Activated CD4-positive, alpha-beta T cell treated with anti-CD3 and anti-CD28 coated beads for 4 hours (primary cell): ENCODE measurements at places on chromosomes 5 and 9.

- no peak for DNase-seq
Measured at GRCh38 chr5:147554261-147554817, 44.5 kb upstream of the DPYSL3 start.

GRCh38 chr5:76365561-76365960 is 37.5 kb upstream of the IQGAP2 start:
- no peak for DNase-seq

GRCh38 chr9:83965350-83966208 is 14.4 kb downstream of the HNRNPK start:
- no peak for DNase-seq

- DNase-seq: no peak
Measured at GRCh38 chr9:128565578-128565977, 13.2 kb downstream of the SPTAN1 start.

- DNase-seq: no peak
Measured at GRCh38 chr9:129178568-129179382, 714 bp upstream of the IER5L start.

GRCh38 chr9:119367683-119368075 is 1.6 kb downstream of the BRINP1 start:
- DNase-seq: no peak

DNA sequence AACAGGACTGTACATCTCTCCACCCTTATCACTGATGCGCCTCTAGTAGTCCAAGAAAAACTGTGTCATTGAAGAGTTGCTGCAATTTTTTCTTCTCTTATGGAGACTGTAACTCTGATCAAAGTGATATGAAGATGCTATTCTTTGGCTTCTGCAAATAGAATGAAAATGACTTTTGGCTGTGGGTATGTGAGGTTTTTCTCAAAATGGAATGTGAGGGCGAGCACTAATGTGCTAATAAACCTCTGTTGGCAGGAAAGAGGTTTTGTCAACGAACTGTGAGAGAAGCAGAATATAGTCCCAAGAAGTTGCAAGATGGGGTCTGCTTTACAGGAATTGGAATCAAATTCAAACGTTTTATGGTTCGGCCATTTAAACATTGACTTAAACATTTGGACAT is 252.0 kb upstream of the GAS1 start:
- no peak for DNase-seq

GRCh38 chr9:127049044-127049443 is 73.4 kb downstream of the ANGPTL2 start:
- no peak for DNase-seq

- DNase-seq: no peak
Measured at GRCh38 chr5:154313360-154314017, 123.0 kb downstream of the GALNT10 start.

DNA sequence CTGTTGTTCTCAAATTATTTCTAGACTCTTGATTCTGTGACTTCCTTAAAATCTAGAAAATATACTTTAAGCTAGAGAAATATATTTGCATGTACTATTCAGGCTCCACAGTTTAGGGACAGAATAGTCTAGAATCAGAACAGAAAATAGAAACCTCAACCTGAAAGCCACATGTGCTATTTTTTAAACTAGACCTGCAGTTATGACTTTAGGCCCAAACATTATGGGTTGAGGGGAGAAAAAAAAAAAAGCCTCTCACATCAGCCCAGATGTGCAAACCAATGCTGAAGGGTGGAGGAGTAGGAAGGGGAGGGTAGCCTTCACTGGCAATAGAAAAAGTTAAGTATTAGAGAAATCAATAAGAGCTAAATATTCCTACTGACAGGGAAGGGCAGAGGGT is 35.7 kb downstream of the ELL2 start:
- DNase-seq: no peak

- no peak for DNase-seq
Measured at GRCh38 chr5:64269164-64269563, 103.5 kb downstream of the RNF180 start.

DNA sequence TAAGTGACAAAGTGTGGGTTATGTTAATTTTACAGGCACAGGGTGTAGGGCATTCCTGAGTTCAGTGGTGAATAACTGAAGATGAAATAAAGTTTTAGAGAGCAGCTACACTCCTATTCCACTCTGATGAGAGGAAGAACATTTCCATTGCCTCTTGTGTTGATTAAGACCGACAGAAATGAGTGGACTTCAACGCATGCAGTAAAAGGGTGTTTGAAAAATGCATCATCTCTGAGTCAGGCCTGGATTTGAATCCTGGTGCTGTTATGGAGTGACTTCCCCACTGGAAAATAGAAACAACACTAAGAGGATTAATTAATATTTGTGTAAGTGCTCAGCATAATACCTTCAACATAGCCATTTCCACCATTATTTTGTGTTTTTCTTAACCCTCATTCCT is 86.3 kb downstream of the PRR16 start:
- DNase-seq: no peak

GRCh38 chr5:113106821-113107220 is 130.2 kb downstream of the DCP2 start:
- no peak for DNase-seq

DNA sequence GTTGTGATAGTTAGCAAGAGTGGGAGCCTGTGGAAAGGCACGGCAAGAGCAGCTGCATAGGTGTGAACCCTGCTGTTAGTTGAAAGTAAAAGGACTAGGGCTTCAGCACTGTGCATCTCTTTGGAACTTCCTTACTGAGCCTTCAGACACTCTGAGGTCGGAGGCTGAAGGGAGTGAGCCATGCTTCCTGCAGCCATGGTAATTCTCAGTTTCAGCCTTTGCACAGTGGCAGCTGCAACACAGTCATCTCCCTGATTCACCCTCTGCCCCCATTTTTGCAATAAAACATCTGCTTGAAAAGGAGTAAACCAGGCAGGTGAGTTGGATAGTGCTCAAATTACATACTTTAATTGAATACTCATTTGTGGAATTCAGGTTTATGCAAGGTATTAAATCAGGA is 6.5 kb upstream of the TLE4 start:
- no peak for DNase-seq

DNA sequence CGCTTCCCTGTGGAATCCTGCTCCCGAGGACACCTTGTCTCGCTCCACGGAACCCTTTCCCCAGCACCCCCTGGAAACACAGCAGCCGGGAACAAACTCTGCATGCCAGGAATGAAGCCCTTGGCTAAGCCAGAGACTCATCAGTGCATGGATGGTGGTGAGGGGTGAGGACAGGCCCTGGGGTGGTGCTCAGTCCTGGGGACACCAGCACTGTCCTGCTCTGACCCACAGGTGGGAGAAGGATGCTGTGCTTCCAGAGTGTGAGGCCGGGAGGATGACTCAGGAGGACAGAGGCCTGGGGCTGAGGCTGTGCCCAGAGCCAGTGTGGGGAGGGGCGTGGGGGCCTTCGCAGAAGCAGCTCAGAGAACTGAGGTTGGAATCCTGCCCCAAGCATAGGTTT is 11.2 kb upstream of the EGR1 start:
- DNase-seq: no peak

GRCh38 chr5:180718810-180719453 is 20.9 kb downstream of the OR2Y1 start:
- peak; percentile 52 for DNase-seq

DNA sequence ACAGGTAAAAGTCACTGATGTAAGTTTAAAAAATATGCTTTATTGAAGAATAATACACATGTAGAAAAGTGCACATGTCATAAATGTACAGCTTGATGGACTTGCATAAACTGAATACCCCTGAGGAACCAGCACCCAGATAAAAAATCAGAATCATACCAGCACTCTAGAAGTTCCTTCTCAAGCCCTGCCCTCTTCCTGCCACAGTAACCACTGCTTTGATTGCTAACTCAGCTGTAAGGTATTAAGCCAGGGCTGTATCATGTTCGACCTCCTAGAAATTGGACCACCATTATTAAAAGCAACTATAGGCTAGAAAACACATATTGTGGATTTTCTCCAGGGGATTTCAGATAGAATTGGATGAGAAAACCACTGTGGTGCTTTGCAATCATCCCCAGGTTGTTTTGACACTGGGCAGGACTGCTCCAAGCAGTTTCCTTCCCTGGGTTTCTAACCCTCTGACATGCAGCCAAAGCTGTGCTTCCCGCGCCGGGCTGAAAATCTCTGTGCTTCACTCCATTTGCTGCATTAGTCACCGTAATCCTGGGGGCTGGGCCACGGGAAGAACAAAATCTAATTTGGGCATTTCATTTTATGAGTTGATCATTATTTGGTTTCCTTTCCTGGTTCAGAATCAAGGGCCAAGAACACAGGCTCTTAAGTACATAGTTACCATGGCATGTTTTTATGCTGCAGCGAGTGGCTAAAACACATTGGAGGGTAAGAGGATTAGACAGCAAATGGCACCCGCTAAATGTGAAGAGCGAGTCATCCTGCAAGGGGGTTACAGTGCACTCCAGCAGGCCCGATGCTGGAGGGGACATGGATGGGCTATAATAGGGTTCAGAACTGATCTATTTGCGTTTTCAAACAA is 139.4 kb upstream of the IL12B start:
- no peak for DNase-seq

DNA sequence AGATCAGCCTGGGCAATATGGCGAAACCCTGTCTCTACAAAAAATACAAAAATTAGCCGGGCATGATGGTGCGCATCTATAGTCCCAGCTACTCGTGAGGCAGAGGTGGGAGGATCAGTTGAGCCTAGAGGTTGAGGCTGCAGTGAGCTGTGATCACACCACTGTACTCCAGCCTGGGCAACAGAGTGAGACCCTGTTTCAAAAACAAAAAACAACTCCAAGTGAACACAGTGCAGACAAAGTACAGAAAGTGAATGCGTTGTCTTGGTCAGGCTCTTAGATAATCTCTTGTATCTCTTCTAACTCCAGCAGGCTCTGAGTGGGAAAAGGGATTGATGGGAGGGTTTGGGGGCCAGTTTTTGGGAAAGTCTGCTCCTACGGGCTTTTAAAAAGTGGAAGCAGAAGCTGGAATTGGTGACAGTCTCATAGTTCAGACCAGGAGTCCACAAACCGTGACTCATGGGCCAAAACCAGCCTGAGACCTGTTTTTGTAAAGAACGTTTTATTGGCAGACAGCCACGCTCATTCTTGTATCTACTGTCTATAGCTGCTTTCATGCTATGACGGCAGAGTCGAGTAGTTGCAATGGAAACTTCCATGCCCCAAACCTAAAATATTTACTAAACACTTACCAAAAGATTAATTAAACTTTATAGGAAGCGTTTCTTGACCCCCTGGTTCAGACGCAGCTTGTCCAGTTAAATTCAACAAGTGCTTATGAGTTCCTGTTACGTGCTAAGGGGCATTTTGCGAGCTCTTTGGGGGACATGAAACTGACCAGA is 32.9 kb downstream of the NDST1 start:
- no peak for DNase-seq

GRCh38 chr9:92671323-92671722 is 1.4 kb upstream of the IPPK start:
- no peak for DNase-seq

- DNase-seq: no peak
Measured at GRCh38 chr5:138448481-138449398, 9.9 kb downstream of the REEP2 start.
